ENCODE measurements at places on chromosomes 1 and 21.
A peak's percentile ranks its signal among the peaks of the same experiment; 100 is the strongest.

- no peak for DNase-seq
Measured at GRCh38 chr1:89903550-89903949, 82.7 kb downstream of the LRRC8D start.

DNA sequence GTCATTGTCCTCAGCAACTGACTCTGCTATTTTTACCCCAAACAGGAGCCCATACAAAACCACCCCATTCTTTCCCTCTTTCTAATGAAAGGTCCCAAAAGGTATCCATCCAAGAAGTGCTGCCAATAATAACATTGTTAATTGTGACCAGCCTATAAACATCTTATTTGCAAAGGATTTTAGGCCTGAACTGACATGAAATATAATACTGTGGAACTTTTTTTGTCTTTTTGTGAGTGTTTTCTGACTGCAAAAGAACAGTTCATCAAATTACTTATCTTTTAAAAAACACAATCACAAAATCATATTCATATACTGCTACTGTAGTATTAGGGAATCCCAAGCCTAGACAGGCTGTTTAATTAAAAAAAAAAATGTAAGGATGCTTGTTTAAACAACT, 3.4 kb downstream of the PIGM start:
- DNase-seq = no peak

GRCh38 chr1:115473986-115474565, 136.0 kb upstream of the NGF start:
- no peak for DNase-seq

DNA sequence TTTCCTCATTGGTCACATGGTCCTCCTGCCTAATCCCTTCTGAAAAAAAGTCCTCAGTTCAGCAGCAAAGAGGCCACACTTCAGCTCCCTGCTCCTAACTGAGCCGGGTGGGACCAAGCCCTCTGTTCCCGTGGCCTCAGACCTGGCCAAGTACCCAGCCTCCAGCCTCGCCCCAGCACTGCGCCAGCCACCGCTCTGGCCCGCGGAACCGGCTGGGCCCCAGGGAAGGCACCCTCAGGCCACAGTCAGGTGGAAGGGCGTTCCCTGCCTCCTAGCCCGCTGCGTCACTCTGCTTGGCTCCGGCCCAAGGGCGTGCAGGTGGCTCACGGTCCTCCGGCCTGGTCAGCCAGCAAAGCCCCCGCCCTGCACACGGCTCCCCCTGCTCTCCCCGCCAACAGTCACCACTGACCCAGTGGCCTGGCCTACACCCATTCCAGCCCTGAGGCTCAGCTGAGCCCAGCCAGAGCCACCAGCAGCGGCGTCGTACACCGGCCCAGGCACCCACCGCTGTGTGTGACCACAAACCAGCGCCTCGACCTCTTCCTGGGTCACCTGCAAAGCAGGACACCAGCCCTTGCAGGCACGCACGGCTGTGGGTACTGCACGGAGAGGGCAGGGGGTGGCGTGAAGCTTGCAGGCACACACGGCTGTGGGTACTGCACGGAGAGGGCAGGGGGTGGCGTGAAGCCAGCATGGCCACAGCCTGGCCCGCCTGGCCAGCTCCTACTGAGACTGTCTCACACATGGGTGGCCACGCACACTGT, 19.4 kb downstream of the NADK start:
- peak; percentile 91 for DNase-seq

- DNase-seq = no peak
Measured at GRCh38 chr1:66300280-66300971, 233.5 kb upstream of the SGIP1 start.

DNA sequence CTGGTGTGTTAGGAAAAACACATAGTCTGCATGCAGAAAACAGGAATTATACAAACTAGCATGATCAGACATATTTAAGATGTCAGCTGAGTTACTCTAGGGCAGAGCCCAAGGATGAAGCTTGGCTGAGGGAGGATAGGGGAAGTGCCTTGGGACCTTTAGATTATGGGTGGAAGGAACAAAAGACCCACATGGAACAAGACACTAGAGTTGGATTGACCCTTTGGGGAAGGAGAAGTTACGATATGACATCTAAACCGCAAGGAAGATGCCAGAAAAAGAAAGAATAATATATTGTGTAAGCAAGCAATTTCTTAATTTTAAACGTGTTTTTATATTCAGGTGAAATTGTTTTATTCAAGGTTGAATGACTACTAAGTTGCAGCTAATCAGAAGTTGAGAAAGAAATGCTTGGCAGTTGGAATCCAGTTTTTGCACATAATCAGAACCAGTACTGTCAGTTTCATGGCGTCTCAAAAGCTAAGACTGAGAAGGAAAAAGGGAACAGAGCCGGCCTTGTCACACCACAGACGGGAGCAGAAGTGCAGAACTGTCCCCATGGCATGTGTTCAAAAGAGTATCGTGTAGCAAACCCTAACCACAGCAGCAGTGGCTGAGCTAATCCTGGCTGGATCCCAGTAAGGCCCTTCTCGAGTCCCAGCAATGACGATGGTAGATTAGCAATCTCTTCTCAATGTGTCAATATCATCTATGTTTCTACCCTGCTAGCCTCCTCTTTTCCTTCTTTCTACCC, 31.2 kb upstream of the IFNAR2 start:
- DNase-seq = peak; percentile 79

All from body of pancreas (tissue), 4 donors.